ENCODE measurements at places on chromosomes 16 and 17.

- no peaks in the 10 kb centered on the region for H3K27me3 ChIP-seq
- no peaks in the 10 kb centered on the region for H3K4me1 ChIP-seq
- H3K36me3 ChIP-seq: no peaks in the 10 kb centered on the region
- DNase-seq: no peak
- H3K4me3 ChIP-seq: no peak overlapping the region
- no peak overlapping the region for H3K27ac ChIP-seq
Observed at GRCh38 chr16:13479549-13479948, 440.4 kb upstream of the ERCC4 start.

DNA sequence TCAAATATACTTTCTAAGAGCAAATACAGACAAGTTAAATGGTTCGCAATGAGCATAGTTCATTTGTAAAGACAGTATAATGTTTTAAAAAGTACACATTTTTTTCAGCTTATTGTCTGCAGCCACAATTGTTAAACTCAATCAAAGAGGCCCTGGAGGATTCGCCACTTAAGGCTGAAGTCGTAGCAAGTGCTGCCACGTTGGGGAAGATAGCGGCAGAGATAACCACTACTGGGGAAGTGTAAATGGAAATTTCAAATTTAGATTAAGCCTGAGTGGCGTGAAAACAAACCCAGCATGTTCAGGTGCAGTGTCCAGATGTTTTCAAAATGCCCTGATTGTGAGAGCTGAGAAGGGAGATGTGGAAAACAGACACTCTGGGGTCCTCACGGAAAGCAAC lies 8.4 kb downstream of the PMP22 start:
- no peak overlapping the region for H3K4me3 ChIP-seq
- DNase-seq: no peak
- H3K36me3 ChIP-seq: no peaks in the 10 kb centered on the region
- H3K27me3 ChIP-seq: peaks cover 50% of the 10 kb centered on the region

DNA sequence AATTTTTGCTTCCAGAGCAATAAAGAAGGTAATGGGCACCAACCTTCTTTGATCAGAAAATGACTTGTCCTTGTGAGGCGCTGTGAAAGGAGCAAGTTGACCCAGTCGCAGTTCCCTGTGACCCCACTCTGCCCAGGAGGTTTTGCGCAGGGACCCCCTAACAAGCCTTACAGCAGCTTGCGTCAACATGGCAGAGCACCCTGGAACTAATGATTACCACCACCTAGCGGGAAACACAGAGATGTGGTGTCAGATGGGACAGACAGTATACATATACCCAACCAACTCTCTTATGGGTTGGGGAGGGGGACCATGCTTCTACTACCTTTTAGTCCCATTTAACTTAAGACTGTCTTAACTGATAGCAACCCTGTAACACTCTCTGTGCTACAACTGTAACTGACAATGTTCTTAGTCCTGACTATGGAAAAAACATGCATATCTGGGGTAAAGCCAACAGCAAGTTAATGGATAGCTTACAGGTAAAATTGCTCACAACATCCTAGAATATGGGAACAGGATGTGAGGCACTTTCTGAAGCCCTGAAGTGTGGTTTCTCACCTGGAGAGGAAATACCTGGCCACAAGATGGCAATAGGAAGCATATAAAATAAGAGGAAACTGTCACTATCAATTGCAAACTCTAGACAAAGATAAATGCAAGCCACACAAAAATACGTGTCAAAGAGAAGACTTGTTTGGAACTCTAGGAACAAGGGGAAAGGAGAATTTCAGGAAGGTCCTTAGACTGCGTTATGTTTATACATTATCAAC lies 3.0 kb downstream of the KARS1 start:
- H3K4me3 ChIP-seq: peak overlapping the region; percentile 96
- H3K27ac ChIP-seq: peak overlapping the region; percentile 68
- H3K36me3 ChIP-seq: peaks cover 54% of the 10 kb centered on the region
- DNase-seq: no peak
- H3K27me3 ChIP-seq: no peaks in the 10 kb centered on the region
- peaks cover 26% of the 10 kb centered on the region for H3K4me1 ChIP-seq

- H3K4me3 ChIP-seq: no peak overlapping the region
- H3K27me3 ChIP-seq: peaks cover 4% of the 10 kb centered on the region
- H3K36me3 ChIP-seq: no peaks in the 10 kb centered on the region
- H3K27ac ChIP-seq: no peak overlapping the region
- no peaks in the 10 kb centered on the region for H3K4me1 ChIP-seq
Observed at GRCh38 chr16:71600822-71601221, 23.9 kb upstream of the TAT start.

- H3K36me3 ChIP-seq: peaks cover 6% of the 10 kb centered on the region
- H3K4me1 ChIP-seq: peaks cover 31% of the 10 kb centered on the region
- peaks cover 10% of the 10 kb centered on the region for H3K27me3 ChIP-seq
- peak; percentile 75 for DNase-seq
- H3K4me3 ChIP-seq: peak overlapping the region; percentile 60
Observed at GRCh38 chr16:85055493-85056210, 28.1 kb downstream of the KIAA0513 start.

- no peaks in the 10 kb centered on the region for H3K27me3 ChIP-seq
- DNase-seq: peak; percentile 63
- peak overlapping the region; percentile 97 for H3K4me3 ChIP-seq
- peak overlapping the region; percentile 98 for H3K27ac ChIP-seq
- H3K4me1 ChIP-seq: peaks cover 66% of the 10 kb centered on the region
Observed at GRCh38 chr16:56609463-56609921, 1.1 kb downstream of the MT2A start.

DNA sequence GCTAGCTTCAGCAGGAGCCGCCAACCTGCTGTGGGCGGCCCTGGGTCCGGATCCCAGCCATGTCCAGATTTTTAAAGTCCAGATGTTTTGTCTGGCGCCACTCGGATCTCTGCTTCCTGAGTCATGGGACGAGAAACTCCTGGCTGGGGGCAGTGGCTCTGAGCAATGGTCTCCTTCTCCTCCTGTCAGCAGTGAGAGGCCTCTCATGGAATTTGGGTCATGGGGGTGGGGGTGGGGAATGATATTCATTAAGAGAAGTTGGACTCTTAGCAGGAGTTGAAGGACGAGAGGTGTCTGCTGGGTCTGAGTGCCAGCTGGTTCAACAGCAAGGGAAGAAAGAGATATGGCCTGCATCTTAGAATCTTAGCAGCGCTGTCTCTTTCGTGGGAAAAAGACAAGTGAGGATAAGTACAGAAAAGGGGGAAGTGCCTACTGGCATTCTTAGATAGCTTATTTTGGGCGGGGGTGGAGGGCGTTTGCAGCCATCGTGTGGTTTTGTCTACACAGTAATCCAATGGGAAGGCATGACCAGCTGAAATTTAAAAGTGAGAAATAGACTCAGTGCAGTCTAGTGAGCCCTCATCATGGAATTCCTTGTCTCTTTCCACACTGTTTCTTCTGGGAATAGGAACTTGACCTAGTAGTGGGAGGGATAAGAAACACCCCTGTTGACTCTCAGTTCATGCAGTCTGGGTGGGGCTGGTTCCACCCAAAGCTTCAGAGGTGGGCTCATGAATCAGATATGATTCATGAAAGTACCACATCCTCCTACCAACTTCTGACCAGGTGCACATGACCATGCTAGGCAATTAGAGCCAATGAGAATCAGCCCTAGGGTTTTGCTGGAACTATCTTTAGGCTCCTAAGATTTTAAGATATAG lies 80.5 kb downstream of the MYH13 start:
- H3K27me3 ChIP-seq: peaks cover 3% of the 10 kb centered on the region
- H3K4me3 ChIP-seq: no peak overlapping the region
- no peaks in the 10 kb centered on the region for H3K4me1 ChIP-seq
- H3K27ac ChIP-seq: no peak overlapping the region
- no peak for DNase-seq
- H3K36me3 ChIP-seq: no peaks in the 10 kb centered on the region

DNA sequence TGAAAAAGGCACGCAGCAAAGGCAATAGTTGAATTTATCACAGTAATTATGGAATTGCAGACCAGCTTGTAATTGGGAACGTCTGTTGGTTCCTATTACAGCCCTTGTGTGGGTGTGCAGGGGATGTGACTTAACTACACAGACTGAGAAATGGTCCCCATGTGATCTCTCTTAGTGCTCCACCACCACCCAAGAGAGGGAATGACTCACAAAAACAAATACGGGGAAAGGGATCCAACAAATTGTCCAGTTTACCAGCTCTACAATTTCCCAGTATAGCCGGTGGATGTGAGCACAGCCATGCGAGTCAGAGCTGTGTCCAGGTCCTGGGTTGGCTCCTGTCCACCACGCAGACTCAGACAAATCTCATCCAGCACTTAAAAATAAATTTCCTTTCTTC lies 337.9 kb downstream of the GRIN2A start:
- no peaks in the 10 kb centered on the region for H3K27me3 ChIP-seq
- no peak for DNase-seq
- no peak overlapping the region for H3K4me3 ChIP-seq
- no peaks in the 10 kb centered on the region for H3K36me3 ChIP-seq
- no peak overlapping the region for H3K27ac ChIP-seq

DNA sequence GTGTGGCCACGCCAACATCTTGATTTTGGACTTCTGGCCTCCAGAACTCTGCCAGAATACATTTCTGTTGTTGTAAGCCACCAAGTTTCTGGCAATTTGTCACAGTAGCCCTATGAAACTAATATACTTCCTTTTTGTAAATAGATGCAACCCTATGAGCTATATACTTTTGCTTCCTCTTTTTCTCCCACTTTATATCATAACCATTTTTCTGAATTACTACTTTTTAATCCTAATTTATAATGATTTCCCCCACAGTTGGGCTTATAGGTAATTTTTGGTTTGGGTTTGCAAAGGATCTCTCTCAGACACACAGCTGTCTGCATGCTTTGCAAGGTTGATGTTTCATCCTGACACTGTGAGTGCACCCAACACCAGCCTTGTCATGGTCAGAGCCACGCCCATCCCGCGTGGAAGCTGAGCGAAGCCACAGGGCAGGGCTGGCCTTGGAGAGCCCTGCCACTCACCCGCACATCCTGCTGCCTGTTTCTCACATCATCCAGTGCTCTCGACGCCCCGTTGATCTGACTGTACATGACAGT lies 5.8 kb downstream of the TRIM25 start:
- peaks cover 73% of the 10 kb centered on the region for H3K4me1 ChIP-seq
- H3K36me3 ChIP-seq: peaks cover 61% of the 10 kb centered on the region
- peak; percentile 38 for DNase-seq
- H3K27ac ChIP-seq: peak overlapping the region; percentile 56
- no peaks in the 10 kb centered on the region for H3K27me3 ChIP-seq

- H3K4me1 ChIP-seq: no peaks in the 10 kb centered on the region
- no peak for DNase-seq
- H3K27ac ChIP-seq: no peak overlapping the region
- H3K27me3 ChIP-seq: peaks cover 2% of the 10 kb centered on the region
Observed at GRCh38 chr16:88901718-88902337, 35.4 kb upstream of the PABPN1L start.

- H3K36me3 ChIP-seq: no peaks in the 10 kb centered on the region
- no peaks in the 10 kb centered on the region for H3K27me3 ChIP-seq
- no peak overlapping the region for H3K4me3 ChIP-seq
- no peak for DNase-seq
- H3K4me1 ChIP-seq: no peaks in the 10 kb centered on the region
Observed at GRCh38 chr16:76226011-76226410, 51.2 kb upstream of the CNTNAP4 start.

- DNase-seq: no peak
- H3K4me3 ChIP-seq: no peak overlapping the region
- peaks cover 12% of the 10 kb centered on the region for H3K36me3 ChIP-seq
- H3K4me1 ChIP-seq: no peaks in the 10 kb centered on the region
- no peak overlapping the region for H3K27ac ChIP-seq
- no peaks in the 10 kb centered on the region for H3K27me3 ChIP-seq
Observed at GRCh38 chr17:74815550-74816370, 39.6 kb upstream of the NAT9 start.

DNA sequence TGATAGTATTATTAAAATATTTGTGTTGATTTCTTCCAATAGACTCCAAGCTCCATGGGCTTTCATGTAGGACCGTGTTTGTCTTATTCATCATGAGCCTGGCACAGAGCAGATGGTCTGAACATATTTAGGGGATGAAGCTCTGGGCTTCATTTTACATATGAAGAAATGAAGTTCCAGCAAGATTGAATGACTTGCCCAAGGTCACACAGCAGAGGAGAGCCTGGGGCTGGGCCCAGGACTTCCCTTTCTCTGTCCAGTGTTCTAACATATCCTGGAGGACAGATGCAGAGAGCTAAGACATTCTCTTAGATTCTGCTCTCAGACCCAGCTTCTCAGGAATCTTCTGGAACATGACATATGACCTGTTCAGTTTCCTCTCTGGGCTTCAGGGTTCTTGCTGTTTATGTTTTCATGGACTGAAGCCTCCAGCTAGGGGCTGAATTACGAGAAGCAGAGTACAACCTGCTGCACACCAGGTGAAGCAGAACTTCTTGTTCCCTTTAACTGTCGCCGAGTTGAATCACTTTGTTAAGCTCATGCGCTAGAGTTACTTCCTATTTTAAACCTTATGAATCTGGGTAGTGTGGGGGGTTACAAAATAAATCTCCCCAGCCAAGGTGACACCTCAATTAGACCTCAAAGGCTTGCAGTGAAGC lies 53.6 kb downstream of the GPRC5B start:
- H3K4me1 ChIP-seq: no peaks in the 10 kb centered on the region
- no peak overlapping the region for H3K27ac ChIP-seq
- H3K4me3 ChIP-seq: no peak overlapping the region
- no peak for DNase-seq

DNA sequence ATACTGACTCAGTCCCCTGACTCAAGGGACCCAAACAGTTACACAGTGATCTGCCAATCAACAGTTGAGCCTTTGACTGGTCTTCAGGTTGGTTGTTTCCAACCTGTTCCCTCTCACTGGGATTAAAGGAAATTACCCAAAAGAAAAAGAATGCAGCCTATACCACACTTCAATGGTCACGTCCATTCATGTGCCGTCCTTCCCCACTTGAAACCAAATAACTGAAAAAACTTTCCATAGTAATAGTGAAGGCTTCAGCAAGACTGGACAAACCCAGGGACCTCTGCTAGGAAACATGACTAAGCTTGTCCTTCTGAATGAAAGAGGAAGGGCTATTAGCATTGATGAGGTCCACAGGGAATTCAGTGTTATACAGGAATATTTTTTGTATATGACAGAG lies 30.6 kb downstream of the MRPS23 start:
- no peak overlapping the region for H3K27ac ChIP-seq
- peaks cover 26% of the 10 kb centered on the region for H3K27me3 ChIP-seq
- H3K4me1 ChIP-seq: no peaks in the 10 kb centered on the region
- H3K36me3 ChIP-seq: no peaks in the 10 kb centered on the region
- DNase-seq: no peak

GRCh38 chr16:23318639-23319038 lies 16.5 kb downstream of the SCNN1B start:
- H3K27ac ChIP-seq: no peak overlapping the region
- no peak overlapping the region for H3K4me3 ChIP-seq
- H3K27me3 ChIP-seq: no peaks in the 10 kb centered on the region
- no peaks in the 10 kb centered on the region for H3K36me3 ChIP-seq
- no peak for DNase-seq
- H3K4me1 ChIP-seq: peaks cover 4% of the 10 kb centered on the region

- H3K4me3 ChIP-seq: peak overlapping the region; percentile 80
- peaks cover 38% of the 10 kb centered on the region for H3K36me3 ChIP-seq
- peak overlapping the region; percentile 92 for H3K27ac ChIP-seq
Observed at GRCh38 chr17:76191896-76192295, 48.4 kb downstream of the RNF157 start.

GRCh38 chr16:83308414-83308813 lies 499.4 kb upstream of the HSBP1 start:
- no peak overlapping the region for H3K4me3 ChIP-seq
- no peaks in the 10 kb centered on the region for H3K36me3 ChIP-seq
- no peaks in the 10 kb centered on the region for H3K4me1 ChIP-seq
- no peak overlapping the region for H3K27ac ChIP-seq
